ENCODE measurements at places on chromosomes 1 and 21.

DNA sequence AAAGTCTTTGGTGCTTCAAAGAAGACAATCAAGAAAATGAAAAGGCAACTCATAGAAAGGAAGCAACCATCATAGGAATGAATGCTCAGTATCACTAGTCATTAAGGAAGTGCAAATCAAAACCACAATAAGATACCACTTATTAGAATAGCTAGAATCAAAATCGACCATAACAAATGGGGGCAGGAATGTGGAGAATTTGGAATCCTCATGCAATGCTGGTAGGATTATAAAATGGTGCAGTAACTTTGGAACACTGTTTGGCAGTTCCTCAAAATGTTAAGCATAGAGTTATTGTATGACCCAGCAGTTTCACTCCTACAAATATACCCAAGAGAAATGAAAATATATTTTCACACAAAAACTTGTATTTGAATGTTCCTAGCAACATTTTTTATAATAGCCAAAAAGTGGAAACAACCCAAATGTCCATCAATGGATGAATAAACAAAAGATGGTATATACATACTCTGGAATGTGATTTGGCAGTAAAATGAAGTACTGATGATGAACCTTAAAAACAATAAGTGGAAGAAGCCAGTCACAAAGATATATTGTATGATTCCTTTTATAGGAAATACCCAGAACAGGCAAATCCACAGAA lies 105.6 kb downstream of the MIS18A start:
- no peaks in the 10 kb centered on the region for H3K27me3 ChIP-seq
- H3K4me1 ChIP-seq: no peaks in the 10 kb centered on the region
- no peak for DNase-seq

- H3K36me3 ChIP-seq: no peaks in the 10 kb centered on the region
- no peak overlapping the region for H3K4me3 ChIP-seq
- no peak overlapping the region for H3K27ac ChIP-seq
- peaks cover 38% of the 10 kb centered on the region for H3K27me3 ChIP-seq
Measured at GRCh38 chr1:211495584-211495983, 3.6 kb upstream of the RD3 start.

DNA sequence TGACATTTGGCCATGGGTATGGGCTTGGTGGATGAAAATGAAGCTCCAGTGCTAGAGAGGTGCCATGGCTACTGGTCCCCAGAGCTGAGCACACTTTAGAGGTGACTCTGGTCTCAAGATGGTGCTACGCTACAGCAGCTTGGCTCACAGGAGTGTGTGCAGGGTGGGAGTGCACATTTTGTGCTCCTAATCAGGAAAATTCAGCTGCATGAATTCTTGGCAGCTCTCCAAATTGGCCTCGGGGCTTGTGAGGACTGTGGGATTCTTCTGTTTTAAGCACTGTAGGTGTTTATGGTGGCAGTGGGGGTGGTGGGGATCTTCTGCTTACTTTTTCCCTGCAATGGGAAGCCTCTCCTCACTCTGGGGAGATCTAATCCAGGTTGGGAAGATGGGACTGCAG lies 17.3 kb upstream of the TIPRL start:
- no peaks in the 10 kb centered on the region for H3K4me1 ChIP-seq
- no peak overlapping the region for H3K27ac ChIP-seq
- H3K36me3 ChIP-seq: no peaks in the 10 kb centered on the region
- no peaks in the 10 kb centered on the region for H3K27me3 ChIP-seq
- no peak for DNase-seq
- H3K4me3 ChIP-seq: no peak overlapping the region

DNA sequence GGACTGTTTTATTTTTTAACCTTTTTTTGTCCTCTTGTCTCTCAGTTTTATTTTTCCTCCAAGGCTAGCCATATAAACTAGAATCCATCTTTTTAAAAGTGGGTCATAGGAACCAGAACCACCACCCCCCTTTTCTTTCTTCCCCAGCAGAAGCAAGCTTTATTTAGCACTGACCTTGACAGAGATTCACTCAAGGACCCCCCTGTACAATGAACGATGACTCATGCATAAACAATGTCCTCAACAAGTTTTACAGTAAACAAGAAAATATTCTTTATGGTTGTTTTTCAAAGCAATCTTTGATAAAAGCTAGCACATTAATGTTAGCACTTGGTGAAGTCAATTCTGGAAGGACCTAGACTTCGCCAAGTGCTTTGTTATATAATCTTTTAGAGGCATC lies 14.1 kb downstream of the PKN2 start:
- H3K36me3 ChIP-seq: peaks cover 9% of the 10 kb centered on the region
- peak overlapping the region; percentile 3 for H3K27ac ChIP-seq
- no peak overlapping the region for H3K4me3 ChIP-seq
- H3K27me3 ChIP-seq: no peaks in the 10 kb centered on the region
- no peak for DNase-seq

GRCh38 chr1:225658041-225658440 lies 5.1 kb upstream of the ENAH start:
- no peaks in the 10 kb centered on the region for H3K27me3 ChIP-seq
- peaks cover 49% of the 10 kb centered on the region for H3K4me1 ChIP-seq
- no peak overlapping the region for H3K4me3 ChIP-seq
- no peaks in the 10 kb centered on the region for H3K36me3 ChIP-seq

DNA sequence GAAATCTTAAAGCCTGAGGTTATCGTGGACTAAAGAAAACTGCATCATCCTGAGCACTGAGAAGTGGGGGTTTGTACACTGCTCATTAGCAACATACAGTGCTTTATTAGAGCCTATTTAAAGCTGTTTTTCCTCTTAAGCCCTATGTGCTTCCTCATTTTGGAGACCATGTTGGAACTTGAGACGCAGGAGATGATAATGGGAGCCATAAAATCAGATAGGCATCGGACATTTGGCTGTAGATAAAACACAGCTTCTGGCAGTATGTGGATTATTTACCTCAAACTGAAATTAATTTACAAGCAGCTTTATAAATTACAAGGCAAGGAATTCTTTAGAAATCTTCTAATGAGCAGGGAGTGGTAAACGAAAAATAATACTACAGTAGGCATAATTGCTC lies 147.7 kb upstream of the IVNS1ABP start:
- no peaks in the 10 kb centered on the region for H3K36me3 ChIP-seq
- no peaks in the 10 kb centered on the region for H3K4me1 ChIP-seq
- H3K27me3 ChIP-seq: no peaks in the 10 kb centered on the region
- H3K4me3 ChIP-seq: no peak overlapping the region
- no peak overlapping the region for H3K27ac ChIP-seq
- DNase-seq: no peak

DNA sequence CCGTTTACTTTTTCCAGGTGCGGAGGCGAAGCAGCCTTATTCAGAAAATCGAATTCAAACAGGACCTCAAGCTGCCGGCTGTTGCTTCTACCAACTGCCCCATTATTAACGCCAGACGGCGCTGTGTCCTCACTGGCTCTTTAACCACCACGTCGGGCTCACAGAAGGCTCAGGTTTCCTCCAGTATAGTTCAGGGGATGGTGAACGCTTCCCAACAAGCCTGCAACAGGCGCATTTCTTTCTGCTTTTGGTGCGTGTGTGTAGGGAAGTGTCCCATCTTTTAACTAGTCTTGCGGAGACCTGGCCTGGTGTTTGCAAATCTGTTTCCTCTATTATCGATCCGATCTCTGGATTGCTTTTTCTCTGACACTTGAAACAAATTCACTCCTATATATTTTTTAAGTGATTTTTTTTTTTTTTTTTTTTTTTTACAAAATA lies 791 bp upstream of the STUM start:
- no peaks in the 10 kb centered on the region for H3K36me3 ChIP-seq
- peak overlapping the region; percentile 72 for H3K4me3 ChIP-seq
- peaks cover 67% of the 10 kb centered on the region for H3K4me1 ChIP-seq
- H3K27me3 ChIP-seq: peaks cover 22% of the 10 kb centered on the region
- DNase-seq: peak; percentile 77
- H3K27ac ChIP-seq: peak overlapping the region; percentile 55

GRCh38 chr1:116432655-116433265 lies 59.7 kb downstream of the ATP1A1 start:
- peak overlapping the region; percentile 88 for H3K27ac ChIP-seq
- no peaks in the 10 kb centered on the region for H3K36me3 ChIP-seq
- H3K4me3 ChIP-seq: no peak overlapping the region
- peaks cover 39% of the 10 kb centered on the region for H3K4me1 ChIP-seq

Measured in left ventricle myocardium inferior (tissue), 1 donor.